ENCODE measurements at places on chromosomes 16 and 17.
A peak's percentile ranks its signal among the peaks of the same experiment; 100 is the strongest.

DNA sequence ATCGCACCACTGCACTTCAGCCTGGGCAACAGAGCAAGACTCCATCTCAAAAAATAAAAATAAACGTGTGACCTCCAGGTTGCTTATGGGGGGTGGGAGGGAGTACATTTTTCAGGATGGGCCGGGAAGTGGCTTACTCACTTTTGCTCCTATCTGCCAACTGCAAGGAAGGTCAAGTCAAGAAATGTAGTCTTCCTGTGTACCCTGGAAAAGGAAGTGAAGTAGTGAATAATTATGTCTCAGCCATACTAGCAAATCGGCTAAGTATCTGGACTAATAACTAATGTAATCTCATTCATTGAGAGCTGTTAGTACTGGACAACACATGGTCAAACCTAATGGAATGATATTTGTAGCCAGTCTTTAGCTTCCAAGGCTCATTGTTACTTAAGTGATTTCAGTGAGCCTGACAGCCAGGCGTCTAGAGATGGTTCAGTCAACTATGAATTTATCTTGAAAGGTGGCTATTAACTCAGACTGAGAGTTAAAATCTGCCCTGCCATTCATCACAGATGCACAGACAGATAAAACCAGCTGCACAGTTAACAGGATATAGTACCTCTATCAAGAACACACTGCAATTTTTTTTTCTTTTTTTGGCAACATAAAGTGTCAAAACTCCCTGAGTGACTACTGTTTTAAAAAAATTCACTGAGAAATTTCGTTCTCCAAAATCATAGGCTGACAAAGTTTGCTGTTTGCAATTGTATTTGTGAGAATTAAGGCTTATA, 3.7 kb upstream of the TACO1 start:
- DNase-seq = no peak

- DNase-seq = no peak
Measured at GRCh38 chr16:27665881-27666280, 115.9 kb downstream of the KATNIP start.

DNA sequence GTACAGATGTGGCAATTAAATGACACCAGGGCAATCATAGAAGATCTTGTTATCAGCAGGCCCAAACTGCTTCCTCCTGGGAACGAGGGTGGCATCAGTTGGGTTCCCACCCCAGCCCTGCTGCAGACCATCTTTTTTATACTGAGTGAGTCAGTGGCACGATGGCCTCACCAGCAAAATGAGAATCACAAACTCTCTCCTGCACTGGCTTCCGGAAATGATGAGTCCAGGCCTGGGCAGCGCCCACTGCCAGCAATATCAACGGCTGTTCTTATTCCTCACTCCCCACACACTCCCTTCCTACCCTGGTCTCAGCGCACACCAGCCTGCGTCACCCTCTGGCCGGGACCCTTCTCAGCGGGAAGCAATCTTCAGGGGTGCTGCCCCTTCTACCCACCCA, 340.3 kb downstream of the FOXL1 start:
- DNase-seq = no peak

DNA sequence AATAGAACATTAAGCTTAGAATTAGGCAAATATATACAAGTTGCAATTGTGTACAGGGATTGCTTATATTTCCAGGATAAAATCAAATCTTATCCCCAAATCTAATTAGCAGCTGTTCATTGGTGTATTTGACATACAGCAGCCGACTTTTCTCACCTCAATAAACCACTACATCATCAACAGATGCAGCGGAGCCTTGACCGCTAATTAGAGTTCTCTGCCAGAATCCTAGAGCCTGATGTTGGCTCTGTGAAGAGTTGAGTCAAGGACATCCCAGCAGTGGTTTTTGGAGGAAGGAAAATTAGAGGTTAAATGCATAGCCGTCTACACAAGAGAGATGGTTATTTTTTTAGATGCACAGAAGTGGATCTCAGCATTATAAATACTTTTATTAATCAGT, 221.9 kb upstream of the CACNG5 start:
- DNase-seq = no peak

GRCh38 chr17:32349503-32349853, 479 bp upstream of the ZNF207 start:
- peak; percentile 80 for DNase-seq

DNA sequence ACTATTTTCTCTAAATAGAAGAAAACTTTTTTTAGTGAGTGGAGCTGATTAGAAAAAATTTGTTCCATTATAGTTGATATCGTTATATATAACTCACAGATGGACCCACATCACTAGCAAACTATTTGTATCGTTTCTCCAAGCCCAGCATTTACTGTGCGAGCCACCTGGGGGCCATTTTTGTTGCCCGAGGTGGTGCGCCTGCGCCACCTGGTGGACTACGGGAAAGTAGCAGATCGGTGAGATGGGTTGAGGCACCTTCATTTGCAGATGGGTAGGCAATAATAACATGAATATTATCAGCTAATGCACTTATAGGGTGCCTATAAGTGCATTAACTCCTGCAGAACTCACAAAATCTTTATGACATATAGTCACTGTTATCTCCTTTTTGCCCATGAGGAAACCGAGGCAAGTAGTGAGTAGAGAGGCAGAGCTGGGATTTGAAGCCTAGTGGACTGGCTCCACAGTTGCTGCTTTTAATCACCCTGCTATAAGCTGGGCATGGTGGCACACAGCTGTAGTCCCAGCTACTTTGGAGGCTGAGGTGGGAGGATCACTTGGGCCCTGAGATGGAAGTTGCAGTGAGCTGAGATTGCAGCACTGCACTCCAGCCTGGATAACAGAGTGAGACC, 23.2 kb upstream of the NTN1 start:
- peak; percentile 85 for DNase-seq

DNA sequence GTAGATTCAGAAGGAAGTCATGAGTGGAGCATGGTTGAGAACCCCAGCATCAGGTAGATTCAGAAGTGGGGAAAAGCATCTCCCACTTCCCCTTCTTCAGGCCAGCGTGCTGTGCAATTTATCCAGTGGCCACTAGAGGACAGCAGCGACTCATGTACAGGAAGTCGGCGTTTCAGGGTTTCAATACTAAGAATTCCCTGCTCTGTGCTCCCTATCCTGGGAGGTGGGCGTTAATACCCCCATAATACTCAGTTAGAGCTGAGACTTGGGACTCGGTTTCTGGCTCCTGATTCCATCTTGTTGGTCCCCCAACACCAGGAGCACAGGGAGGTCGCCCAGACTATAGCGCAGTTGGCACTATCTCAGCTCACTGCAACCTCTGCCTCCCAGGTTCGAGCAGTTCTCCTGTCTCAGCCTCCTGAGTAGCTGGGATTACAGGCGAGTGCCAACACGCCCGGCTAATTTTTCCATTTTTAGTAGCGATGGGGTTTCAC, 75.3 kb upstream of the AMZ2 start:
- DNase-seq = peak; percentile 81

GRCh38 chr17:33403194-33403593, 110.1 kb upstream of the ASIC2 start:
- no peak for DNase-seq

DNA sequence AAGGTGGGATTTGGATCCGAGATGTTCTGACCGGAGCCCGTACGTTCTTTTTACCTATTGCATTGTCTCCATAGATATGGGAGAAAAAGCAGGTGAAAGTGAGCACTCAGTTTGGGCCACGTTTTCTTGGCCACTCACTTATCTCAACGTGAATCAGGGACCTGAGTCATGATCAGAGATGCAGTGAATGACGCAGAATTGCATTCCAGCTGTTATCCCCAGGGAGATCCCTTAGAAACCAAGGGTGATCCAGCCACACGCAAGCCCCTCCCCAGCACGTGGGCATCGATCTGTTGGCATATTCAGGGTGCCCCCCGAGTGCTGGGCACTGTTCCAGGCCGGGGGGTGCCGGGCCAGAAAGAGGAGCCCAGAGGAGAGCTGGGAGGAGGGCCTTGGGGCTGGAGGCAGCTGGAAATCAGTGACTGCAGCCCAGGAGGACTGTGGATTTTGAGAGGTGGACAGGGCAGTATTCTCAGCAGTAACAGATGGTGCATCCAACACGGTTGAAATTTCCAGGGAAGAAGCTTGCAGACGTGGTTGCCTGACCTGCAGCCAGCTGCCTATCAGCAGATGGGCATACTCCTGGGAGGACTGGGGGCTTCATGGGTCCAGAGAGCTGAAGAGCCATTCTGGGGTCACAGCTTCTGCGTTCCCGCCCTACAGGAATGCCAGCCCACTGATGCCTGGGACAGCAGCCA, 87.2 kb upstream of the CACNG5 start:
- no peak for DNase-seq

DNA sequence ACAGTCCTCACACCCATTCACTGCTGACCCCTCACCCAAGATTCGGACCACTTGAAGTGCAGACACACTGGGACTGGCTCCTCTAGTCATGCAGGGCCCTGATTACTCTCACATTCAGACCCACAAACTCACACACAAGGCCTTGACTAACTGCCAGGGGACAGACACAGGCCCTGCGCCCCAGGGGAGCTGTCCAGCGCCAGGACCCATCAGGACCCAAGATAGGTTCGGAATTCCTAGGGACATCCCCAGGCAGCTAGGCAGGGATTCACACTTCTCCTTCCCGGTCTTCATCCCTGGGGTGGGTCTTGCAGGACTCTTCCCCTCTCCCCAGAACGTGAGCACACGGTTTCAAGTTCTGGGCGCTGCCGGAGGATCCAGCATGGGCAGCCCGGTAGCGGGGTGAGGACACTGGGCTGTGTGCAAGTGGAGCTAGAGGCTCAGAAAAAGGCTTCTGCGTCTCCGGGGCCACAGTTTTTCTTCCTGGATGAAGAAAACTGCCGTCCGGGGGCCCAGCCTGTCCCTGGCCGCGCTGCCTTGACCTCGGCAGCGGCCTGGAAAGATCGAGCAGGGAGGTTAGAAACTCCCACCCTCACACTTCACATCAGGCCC, 1.6 kb downstream of the SEZ6 start:
- no peak for DNase-seq

DNA sequence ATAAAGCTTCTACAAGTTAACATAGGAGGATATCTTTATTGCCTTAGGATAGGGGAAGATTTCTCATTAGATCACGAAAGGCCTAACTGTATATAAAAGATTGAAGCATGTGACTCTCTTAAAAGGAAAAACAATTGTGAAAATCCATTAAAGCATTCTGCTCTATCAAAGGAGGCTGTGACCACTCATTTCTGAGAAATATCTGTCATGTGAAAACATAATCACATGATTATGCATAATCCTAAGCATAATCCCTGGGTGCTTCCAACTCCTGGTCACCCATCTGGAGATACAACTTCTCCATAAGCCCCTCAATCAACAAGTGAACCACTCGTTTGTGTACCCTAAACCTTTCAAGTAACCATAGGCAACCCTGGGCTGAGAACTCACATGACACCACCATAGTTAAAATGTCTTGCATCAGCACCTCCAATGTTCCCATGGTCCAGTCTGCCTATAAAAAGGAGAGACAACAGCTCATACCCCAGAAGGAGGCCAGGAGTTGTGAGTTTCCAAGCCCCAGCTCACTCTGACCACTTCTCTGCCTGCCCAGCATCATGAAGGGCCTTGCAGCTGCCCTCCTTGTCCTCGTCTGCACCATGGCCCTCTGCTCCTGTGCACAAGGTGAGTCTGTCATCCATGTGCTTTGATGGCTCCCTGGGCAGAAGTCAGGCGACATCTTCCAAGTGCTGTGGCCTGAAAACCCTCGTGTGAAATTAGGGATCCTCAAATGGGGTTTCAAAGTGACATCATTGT, at the start of gene CCL18:
Gene CCL18, plus strand, starts transcription at position 487 of the 756 bp plus-strand sequence. Its CDS starts 71 bp downstream, at position 558.
- DNase-seq = no peak

GRCh38 chr16:81190667-81191066, 47.8 kb upstream of the BCO1 start:
- peak; percentile 34 for DNase-seq

- no peak for DNase-seq
Measured at GRCh38 chr17:63928966-63929695, 3.0 kb downstream of the CD79B start.

GRCh38 chr17:45992175-45992574, 6.9 kb upstream of the STH start:
- no peak for DNase-seq
